Lung microvascular endothelial cell (primary cell): ENCODE measurements at places on chromosomes 7 and 10. TPM values are rescaled to one million over a fixed set of nuclear protein-coding genes. Genes with fewer than 3 reads are reported as not detected.
A peak's percentile ranks its signal among the peaks of the same experiment; 100 is the strongest.

- DNase-seq: no peak
Observed at GRCh38 chr10:78146200-78146599, 112.5 kb downstream of the RPS24 start.

GRCh38 chr7:43784030-43784584 is 25.6 kb downstream of the BLVRA start:
- no peak for DNase-seq

- DNase-seq: no peak
Observed at GRCh38 chr7:4948402-4948801, 10.6 kb downstream of the MMD2 start.

DNA sequence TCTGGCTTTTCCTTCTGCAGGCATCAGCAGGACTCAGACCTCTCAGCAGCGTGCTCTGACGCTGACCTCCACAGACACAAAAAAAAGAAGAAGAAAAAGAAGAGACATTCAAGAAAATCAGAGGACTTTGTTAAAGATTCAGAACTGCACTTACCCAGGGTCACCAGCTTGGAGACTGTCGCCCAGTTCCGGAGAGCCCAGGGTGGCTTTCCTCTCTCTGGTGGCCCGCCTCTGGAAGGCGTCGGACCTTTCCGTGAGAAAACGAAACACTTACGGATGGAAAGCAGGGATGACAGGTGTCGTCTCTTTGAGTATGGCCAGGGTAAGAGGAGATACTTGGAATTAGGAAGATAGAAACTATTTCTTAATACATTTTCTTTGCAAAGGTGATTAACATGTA is 115.7 kb downstream of the CYTH3 start:
- DNase-seq: no peak

DNA sequence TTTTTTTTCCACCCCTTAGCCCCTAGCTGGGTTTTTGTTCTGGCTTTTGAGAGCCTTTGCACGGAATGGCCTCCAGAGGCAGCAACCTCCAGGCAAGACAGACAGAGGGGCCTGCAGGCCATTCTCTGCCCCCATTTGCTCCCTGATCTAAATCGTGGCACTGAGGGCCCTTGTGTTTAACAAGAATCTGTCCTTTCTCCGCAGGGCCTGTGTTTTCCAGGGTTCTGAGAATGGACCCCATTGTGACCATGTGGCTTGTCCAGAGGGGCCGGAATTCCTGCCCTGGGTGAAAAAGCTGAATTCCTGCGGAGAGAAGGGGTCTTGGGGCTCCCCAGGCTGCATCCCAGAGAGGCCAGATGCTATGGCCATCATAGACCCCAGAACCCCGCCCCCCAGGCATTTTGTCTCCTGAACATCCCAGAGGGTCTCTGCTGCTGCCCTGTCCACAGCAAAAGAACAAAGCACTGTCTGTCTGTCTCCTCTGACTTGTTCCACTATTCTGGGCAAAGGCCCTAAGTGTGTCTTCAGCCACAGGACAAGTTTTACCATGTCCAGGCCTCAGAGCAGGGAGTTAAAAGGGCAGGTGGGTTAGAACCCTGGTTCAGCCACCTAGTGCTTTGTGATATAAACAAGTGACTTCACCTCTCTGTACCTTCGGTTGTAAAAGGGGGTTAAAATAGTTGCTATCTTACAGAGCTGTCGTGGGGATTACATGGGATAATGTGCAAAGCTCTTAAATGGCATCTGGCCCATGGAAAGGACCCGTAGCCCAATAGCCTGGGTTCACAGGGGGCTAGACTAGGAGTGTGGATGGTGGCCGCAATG is 155.6 kb downstream of the SH3PXD2A start:
- no peak for DNase-seq

DNA sequence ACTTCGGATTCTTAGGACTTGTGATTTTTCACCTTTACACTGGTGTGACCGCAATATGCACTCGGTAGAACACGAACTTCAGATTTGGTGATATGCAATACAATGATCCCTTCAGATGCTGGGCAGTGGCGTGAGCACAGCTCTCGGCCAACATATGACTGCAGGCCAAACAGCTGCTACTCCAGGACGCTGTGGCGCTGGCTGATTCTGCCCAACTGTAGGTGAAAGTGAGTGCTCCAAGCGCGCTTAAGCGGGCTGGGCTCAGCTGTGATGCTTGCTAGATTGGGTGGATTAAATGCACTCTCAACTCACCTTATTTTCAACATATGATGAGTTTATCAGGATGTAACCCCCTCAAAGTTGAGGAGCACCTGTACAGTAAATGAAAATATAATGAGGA is 137.6 kb upstream of the RET start:
- DNase-seq: no peak

GRCh38 chr7:149791-150636 is 42.4 kb upstream of the FAM20C start:
- DNase-seq: peak; percentile 27

DNA sequence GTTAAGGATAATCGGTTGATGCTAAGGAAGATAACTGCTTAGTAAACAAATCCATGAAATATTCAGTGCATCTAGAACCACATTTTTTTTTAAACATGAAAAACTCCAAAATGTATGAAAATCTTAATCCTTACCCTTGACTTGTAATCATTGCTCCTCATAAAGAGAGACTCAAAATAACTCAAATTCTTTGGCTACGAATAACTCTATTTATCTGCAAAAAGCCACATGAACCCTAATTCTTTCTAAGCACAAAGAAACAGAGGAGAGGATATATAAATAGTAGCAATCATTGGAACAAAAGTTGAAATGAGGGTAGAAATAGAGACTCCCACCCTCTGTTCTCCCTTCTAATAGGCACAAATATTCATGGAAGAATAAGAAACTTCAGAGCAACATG is 40.2 kb downstream of the ANK3 start:
- DNase-seq: no peak

GRCh38 chr7:122885583-122886356 is 490 bp downstream of the CADPS2 start:
- DNase-seq: peak; percentile 65

- DNase-seq: no peak
Observed at GRCh38 chr10:14858338-14858960, 20.2 kb upstream of the SUV39H2 start.

DNA sequence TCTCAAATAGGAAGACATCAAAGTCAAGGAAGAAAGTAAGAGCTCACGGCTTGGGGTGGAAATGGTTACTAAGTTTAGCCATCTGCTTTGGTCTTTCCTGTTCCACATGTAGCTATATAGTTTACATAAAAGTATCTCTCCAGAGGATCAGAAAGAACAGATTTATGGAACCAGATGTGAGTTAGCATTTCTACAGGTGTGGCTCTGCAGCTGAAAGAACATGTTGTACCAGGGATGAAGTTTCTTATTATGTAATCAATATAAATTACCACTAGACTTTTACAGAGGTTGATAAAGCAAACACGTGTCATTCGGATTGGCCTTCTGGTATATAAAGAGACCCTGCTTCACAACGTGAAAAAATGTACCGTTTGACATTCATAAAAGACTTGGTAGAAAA is 19.9 kb downstream of the CALD1 start:
- no peak for DNase-seq

Gene SORBS1
- total RNA-seq: 1.1 and 2.8 TPM in 2 replicates

Gene BTBD16
- total RNA-seq: under 0.01 TPM in 1 of 2 replicates, not detected in the other

Gene SKIDA1
- total RNA-seq: 1.1 and 1.4 TPM in 2 replicates

Gene MUC12
- not detected in 2 replicates for total RNA-seq

Gene TBATA
- not detected in 2 replicates for total RNA-seq

Gene PLPP4
- total RNA-seq: 0.20 and 0.87 TPM in 2 replicates

Gene MRPS16
- total RNA-seq: 52.1 and 53.0 TPM in 2 replicates

Gene CLEC5A
- total RNA-seq: not detected in 2 replicates

Gene ITIH5
- total RNA-seq: under 0.01 and 1.4 TPM in 2 replicates

Gene GPC2
- total RNA-seq: 1.3 and 2.2 TPM in 2 replicates

Gene NKX1-2
- not detected in 2 replicates for total RNA-seq
